ENCODE measurements at places on chromosomes 12 and 14.

GRCh38 chr14:77469539-77469938 is 11.6 kb downstream of the AHSA1 start:
- no peak for DNase-seq

GRCh38 chr14:92175811-92176210 is 54.0 kb downstream of the CPSF2 start:
- DNase-seq, result no peak

GRCh38 chr12:116980083-116980482 is 69.3 kb downstream of the FBXW8 start:
- no peak for DNase-seq

DNA sequence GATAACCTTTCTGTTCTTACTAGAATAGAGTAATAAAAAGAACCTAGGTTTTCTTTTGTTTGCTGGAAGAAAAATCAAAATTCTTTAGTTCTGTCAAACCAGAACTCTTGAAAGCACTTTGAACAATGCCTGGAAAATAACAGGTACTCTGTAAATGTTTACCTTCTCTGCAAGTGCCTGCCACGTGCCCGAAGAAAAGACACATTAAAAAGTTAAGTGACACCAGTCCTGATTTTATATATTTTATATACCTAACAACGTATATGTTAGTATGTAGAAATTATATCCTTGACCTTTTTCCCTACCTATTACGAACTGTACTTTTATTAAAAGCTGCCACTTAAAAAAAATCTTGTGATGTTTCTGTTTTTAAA is 976 bp downstream of the THAP2 start:
- DNase-seq, result no peak

DNA sequence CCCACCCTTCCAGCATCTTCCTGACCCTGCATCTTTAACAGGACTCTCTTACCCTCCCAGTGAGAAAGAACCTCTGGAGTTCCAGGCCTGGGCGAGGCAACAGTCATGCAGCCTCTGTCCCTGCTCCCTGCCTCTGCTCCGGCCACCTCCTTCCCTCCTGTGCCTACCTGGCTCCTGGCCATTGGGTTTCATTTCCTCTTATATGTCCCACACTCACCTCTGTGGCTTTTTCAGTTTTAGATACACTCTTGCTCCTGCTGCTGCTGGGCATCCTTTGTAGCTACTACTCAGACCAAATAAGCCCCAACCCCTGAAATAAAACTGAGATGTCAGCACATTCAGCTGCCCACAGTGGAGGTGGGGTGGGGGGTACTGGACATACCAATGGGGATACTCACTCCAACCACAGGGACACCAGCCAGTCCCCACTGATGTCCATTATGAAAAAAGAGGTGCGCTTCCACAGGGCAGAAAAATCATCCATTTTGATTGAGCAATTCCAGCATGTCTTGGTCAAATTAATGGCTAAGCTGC is 99.1 kb upstream of the NRXN3 start:
- DNase-seq, result no peak

GRCh38 chr12:9757433-9758025 is 3.2 kb downstream of the CD69 start:
- no peak for DNase-seq

- DNase-seq, result no peak
Observed at GRCh38 chr12:109099431-109100020, 2.1 kb downstream of the UNG start.

DNA sequence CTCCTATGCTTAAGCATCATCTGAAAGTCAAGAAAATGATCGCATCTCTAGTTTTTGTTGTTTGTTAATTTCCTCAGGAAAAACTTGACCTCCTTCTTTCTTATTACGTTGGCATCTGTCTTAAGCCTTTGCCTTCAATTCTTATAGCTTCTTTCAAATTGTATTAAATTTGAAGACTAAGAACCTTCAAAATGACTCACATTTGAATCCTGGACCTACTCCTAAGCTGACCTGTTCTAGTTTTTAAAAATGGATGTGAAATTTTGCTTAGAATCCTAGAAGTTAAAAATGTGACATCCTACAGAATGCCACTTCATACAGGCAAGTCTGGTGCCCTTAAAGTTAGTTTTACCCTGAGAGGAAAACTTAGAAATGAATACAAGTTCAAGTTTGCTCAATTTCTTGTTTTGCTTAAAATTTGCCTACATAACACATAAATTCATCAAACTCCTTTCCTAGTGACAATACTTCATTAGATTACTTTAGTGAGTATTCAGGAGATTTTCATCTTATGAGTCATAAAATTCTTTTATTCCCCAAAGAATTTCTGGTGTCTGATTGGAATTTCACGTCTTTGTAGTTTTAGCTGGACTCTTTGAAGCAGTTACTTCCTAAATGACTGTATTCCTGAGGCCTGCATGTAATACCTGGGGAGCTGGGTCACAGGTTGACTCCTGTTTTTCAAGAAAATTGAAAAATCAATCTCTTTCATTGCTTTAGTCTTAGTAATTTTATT is 152.3 kb downstream of the MSRB3 start:
- no peak for DNase-seq

DNA sequence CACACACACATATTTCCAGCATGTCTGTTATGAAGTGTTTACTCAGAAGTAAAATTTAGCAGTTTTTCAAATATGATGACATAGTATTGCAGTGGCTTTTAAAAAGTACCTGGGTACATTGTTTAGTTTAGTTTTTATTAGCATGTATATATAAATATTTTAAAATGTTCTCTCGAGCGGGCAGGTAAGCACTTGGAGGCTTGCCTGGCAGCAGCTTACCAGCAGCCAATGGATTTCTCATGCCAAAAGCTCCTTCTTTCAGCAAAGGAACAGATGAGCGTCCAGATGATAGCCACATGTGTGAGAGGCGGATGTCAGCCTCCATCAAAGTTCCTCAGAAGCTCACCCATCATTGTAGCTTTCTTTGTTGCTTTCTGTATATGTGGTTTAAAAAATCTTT is 57.2 kb upstream of the LRIG3 start:
- DNase-seq, result no peak

GRCh38 chr14:91246051-91246852 is 1.7 kb upstream of the GPR68 start:
- no peak for DNase-seq

DNA sequence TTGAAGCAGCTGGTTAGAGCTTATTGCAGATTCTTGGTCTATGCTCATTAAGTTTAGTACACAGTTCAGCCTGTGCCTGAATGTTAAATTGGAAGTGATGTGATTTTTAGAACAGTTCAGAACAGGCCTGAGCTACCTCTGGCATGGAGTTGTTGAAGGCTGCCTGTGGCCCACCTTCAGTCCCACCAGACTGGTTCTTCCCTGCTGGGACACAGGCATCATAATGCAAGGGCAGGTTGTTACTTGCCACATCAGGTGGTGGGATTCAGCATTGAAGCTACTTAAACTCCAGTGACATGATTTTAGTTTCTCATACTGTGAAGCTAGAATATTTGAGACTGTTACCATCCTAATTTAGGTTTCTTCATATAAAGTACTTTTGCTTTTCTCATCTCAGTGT is 49.4 kb downstream of the PROX2 start:
- no peak for DNase-seq

- DNase-seq, result no peak
Observed at GRCh38 chr12:2384533-2385351, 332.0 kb downstream of the CACNA1C start.

GRCh38 chr12:121033625-121034349 is 5.3 kb downstream of the OASL start:
- DNase-seq, result peak; percentile 19

DNA sequence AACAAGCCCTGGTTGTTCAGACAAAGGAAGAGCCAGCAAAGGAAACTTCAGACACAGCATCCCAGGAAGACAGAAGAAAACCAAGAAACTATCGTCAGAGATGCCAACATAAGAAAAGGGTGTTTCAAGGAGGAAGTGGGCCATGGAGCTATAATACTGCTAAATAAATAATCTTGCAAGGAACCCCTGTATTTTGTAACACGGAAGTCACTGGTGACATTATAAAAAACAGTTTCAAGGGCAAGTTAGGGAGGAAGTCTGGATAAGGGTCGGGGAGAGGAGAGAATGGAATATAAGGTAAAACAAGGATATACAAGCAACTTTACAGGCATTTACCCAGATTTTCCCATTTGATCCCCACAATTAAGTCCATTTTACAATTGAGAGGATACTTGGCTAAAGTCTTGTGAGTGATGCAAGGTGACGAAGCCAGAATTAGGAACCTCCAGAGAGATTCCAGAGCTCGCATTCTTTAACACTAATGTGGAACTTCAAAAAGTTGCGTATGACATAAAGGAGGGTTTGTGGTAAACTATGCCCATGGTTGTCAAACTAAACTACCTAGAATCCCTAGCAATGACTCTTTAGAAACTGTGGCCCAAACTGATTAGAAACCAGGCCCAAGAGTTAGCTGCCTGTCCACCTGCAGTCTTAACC is 46.4 kb downstream of the PPM1H start:
- no peak for DNase-seq

GRCh38 chr14:100405760-100406455 is 82.8 kb downstream of the SLC25A47 start:
- no peak for DNase-seq

DNA sequence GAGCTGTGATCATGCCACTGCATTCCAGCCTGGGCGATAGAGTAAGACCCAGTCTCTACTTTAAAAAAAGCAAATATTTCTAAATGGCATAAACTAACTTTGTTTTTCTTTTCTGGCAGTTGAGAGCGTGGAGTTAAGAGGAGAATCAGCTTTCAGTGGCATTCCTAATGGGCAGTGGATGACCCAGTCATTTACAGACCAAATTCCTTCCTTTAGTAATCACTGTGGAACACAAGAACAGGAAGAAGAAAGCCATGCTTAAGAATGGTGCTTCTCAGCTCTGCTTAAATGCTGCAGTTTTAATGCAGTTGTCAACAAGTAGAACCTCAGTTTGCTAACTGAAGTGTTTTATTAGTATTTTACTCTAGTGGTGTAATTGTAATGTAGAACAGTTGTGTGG is 21.2 kb downstream of the TDG start:
- no peak for DNase-seq

DNA sequence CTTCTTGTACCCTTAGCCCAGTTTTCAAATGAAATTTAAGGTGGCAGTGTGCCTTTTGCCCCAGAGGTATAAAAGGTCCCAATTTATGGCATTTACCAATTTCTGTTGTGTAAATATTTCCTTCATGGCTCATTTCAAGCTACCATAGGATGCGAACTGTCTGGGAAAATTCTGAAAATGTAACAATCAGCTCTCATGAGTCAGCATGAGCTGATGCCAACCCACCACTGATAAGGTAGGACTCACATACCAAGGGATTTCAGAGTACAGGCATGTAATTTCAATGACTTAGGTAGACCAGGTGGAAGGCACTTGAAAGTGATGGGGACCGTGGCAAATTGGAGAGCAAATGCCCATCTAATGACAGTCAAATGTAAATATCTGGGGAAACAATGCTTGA is 169.5 kb downstream of the TTC8 start:
- DNase-seq, result no peak

DNA sequence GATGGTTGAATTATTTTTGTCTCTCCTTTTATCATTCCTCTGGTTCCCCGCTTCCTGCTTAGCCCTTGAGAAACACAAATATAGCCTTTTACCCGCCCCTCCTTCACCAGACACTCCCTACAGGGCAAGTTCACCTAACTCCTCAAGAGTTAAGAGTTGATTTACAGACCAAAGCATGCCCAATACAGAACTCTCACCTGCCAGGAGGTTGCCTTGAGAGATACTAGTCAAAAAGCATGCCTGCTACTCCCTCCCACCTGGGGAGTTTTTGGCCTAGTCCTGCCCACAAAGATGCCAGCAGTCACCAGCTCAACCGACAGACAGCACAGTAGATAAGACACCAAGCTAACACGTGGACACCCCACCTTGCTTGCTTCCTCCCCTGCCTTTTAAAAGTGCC is 11.2 kb downstream of the LGMN start:
- no peak for DNase-seq

- no peak for DNase-seq
Observed at GRCh38 chr12:22600181-22600580, 24.8 kb upstream of the ETNK1 start.

DNA sequence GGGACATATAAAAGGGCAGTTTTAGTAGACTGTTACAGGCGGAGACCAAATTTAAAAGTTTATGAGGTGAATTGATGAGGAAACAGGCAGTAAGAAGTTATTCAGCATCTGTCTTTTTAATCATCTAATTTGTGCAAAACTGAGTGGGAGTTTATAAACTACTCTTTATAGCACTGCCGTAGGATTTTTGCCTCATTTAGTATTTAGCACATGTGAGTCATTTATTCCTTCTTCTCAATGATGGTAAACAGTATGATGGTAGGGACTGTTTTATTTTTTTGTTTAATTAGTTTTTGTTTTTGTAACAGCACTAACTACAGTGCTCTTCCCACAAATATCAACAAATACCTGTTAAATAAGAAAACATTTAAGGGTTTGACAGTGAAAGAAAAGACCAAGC is 20.6 kb downstream of the TOGARAM1 start:
- DNase-seq, result no peak

- DNase-seq, result no peak
Observed at GRCh38 chr12:52667509-52667908, 12.7 kb downstream of the KRT1 start.

DNA sequence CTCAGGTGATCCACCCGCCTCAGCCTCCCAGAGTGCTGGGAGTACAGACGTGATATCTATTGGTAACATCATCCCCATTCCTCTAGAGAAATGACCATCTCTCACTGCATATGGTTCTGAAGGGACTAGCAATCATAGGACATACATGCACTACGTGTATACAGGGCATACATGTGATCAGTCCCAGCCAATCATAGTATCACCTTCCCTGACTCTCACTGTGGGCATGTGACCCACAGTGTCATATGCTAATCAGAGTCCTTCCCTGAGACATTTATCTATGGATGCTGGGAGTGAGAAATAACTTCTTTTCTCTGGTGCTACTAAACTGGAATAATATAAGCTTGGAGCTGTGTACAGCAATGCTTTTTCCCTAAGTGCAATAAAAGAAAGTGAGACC is 12.1 kb upstream of the FBXW8 start:
- no peak for DNase-seq

GRCh38 chr14:94593749-94594431 is 12.7 kb downstream of the SERPINA5 start:
- no peak for DNase-seq

GRCh38 chr12:62655666-62656151 is 189.1 kb downstream of the MON2 start:
- no peak for DNase-seq

GRCh38 chr12:981176-981828 is 9.7 kb upstream of the ERC1 start:
- no peak for DNase-seq

- DNase-seq, result no peak
Observed at GRCh38 chr12:14650789-14651188, 45.6 kb downstream of the GUCY2C start.

DNA sequence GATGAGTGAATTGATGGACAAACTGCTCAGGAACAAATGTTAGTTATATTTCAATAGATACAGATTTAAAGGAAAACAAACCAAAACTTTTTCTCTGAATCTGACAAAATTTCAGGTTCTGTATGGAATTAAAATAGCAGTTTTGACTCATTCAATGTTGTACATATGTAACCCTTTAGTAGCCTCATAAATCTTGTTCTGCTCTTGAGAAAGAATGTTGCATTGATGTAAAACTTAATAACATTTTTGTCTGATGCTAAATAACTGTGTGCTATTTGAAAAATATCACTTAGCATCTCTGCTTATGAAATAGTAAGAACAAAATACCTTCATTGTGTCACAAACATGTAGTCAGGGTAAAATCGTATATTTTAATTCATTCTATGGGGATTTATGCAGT is 168.9 kb upstream of the NOVA1 start:
- no peak for DNase-seq

Measured in GOT3 (cell line).